ENCODE measurements at places on chromosomes 3 and 15.

GRCh38 chr15:78810362-78811123, 721 bp downstream of the ADAMTS7 start:
- peak; percentile 19 for ATAC-seq

DNA sequence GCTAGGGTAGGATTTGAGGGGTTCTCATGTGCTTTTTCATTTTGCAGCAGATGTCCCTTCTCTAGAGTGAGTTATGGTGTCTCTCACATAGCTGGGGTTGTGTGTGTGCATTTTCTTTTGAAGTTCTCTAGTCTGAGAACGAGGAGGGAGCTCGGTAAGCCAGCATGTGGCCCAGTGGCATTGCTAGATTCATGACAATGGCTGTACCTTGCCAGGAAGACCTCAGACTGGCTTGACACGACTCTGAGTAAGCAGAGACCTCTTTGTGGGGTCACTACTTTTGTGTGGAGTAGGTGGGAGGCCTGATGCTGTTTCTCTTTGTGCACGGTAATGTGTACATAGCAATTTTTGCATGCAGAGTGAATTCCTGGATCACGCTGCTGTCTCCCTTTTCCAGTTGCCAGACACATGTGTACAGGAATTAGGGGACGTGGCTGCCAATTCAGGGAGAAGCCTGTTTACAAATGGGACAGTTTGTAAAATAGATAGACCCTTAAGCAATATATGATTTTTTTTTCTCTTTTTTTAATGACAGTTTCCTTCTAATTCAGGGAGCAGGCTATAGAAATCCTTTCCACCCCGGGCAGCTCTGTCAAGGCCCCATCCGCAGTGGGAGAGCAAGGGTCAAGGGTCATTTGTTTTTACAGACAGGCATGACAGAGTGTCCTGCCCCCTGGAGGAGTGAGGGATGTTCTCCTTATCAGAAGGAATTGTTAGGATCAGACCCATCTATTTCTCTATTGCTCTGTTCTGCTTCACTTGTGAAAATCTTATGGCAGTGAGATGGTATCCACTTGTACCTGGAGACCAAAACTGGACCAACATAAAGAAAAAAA, 4.6 kb downstream of the CACNA1D start:
- ATAC-seq: no peak

DNA sequence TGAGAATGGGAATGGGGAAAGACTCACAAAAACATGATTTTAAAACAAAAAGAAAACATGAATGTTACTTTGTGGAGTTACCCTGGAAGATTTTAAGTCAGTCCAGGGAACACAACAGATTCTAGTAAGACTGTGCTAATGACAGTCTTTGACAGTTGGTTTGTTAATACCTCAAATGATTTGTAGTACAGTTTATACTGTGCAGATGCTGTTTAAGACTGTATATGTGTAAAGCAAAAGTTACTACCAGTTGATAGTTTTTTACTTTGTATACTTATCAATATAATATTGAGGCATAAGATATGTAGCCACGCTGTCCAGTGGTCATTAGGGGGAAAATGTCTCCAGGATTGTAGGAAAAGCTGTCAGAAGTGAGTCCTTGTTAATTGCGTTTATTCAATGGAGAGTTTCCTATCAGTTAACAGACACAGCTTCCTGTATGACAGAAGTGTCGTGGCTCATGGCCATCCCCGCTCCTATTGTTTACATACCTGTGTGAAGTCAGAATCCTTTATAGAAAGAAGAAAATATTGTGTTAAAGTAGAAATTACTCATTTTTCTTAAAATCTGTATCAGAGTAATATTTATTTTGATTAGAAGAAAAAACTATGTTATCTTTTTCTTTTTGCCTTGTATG, 36.0 kb downstream of the NKIRAS1 start:
- no peak for ATAC-seq

GRCh38 chr15:90211440-90212143, 10.5 kb downstream of the SEMA4B start:
- ATAC-seq: peak; percentile 90
